Stimulated activated CD8-positive, alpha-beta memory T cell treated with anti-CD3 and anti-CD28 coated beads, Interleukin-15, amount 100 ng/mL, for 4 hours (primary cell): ENCODE measurements at places on chromosomes 16 and 17.

- no peak for DNase-seq
Measured at GRCh38 chr17:68657576-68657975, 56.4 kb upstream of the FAM20A start.

- no peak for DNase-seq
Measured at GRCh38 chr17:29043539-29044145, 701 bp downstream of the PIPOX start.

- DNase-seq, result no peak
Measured at GRCh38 chr16:68031951-68032350, 8.9 kb downstream of the DUS2 start.

DNA sequence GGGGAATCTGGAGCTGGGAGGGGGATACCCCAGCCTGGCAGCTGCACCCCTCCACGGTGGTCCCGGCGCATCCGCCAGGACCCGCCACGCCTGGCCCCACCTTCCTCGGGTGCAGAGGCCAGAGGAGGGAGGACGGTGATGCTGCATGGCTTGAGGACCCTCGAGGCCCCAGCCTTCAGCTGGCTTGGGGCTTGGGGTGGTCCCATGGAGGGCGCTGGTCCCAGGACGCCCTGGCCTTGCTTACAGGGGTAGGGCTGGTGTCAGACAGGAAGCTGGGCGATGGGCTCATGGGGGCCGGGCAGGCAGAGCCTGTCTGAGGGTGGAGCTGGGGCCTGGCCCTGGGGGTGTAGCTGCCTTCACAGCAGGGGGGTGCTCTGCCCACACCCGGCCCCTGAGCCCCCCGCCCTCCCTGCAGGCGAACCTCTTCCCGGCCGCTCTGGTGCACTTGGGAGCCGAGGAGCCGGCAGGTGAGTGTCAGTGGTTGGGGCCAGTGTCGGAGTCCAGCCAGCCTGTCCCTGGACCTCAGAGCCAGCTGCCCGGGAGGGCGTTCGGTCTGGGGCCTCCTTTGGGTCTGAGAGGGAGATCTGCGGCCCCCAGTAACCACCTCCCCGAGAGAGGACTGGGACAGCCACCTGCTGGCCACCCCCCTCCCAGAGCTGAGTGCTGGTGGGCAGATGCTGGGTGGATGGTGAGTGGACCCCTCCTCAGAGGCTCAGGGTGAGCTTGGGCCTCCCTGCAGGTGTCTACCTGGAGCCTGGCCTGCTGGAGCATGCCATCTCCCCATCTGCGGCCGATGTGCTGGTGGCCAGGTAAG lies 6.4 kb downstream of the CENPX start:
- no peak for DNase-seq

GRCh38 chr17:42359133-42359532 lies 29.1 kb downstream of the STAT3 start:
- DNase-seq, result no peak

GRCh38 chr16:10552998-10553491 lies 27.4 kb downstream of the EMP2 start:
- DNase-seq, result peak; percentile 17

DNA sequence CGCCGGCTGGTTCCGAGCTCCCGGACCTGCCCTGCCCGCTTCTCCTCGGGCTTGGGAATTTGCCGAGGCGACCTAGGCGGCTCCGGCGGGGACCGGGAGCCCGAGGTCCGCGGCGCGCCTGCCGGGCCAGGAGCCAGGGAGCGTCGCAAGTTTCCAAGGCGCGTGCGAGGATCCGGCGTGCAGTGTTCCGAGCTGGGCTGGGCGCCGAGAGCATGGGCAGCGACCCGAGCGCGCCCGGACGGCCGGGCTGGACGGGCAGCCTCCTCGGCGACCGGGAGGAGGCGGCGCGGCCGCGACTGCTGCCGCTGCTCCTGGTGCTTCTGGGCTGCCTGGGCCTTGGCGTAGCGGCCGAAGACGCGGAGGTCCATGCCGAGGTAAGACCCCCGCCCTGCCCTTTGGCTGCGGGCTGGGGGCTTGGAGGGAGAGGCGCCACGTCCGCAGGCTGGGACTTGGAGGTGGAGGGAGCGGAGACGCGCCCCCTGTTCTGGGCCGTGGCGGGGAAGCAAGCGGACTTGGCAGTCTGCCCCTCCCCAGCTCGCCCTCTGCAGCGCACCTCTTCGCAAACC lies 668 bp downstream of the MMP15 start:
- DNase-seq, result no peak

DNA sequence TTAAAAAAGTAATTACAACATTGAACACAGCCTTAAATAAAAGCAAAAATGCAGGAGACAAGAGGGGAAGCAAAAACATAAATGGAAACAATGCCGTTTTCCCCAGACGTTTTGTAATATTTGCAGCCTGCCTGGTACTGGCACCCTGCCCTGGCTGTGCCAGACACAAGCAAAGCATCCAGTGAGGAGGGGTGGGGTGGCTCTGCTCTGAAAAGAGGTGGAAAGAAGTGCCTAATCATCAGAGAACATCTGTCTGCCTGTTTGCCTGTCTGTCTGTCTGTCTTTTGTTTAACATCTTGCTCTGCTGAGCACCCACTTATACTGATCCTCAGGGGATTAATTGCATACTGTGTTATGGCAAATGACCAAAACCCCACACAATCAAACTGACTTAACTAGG lies 62.7 kb downstream of the C16orf82 start:
- no peak for DNase-seq

DNA sequence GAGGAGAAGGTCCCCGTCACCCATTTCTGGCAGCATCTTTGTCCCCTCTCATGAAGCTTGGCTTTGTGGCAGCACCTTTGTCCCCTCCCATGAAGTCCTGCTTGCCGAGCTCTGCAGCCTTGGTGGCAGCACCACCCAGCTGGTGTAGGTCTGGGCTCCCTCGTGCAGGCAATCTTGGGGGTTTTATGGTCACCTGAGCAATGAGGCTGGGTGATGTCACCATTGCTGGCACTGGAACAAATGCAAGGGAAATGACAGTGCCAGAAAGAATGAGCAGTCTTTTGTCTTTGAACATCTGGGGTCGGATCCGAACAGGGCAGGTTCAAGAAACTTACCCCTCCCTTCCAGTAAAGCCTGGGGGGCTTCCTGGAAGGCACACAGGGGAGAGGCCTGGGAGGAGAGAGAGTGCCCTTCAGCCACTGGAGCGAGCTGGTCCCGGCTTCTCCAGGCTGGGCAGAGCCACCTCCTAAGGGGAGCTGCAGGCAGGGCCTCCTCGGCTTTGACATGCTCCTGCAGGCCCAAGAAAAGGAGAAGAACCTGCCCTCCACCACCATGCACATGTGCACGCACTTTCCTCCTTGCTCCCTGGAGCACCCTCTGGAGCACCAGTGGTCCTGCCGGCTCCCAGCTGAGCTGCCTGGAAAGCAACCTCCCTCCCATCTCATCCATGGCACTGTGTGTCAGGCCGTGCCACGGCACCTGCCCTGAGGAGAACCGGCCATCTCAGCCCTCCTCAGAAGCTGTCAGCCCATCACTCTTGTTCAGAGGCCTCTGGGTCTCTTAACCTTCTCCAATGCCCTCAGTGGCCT lies 16.0 kb downstream of the BTBD17 start:
- no peak for DNase-seq

DNA sequence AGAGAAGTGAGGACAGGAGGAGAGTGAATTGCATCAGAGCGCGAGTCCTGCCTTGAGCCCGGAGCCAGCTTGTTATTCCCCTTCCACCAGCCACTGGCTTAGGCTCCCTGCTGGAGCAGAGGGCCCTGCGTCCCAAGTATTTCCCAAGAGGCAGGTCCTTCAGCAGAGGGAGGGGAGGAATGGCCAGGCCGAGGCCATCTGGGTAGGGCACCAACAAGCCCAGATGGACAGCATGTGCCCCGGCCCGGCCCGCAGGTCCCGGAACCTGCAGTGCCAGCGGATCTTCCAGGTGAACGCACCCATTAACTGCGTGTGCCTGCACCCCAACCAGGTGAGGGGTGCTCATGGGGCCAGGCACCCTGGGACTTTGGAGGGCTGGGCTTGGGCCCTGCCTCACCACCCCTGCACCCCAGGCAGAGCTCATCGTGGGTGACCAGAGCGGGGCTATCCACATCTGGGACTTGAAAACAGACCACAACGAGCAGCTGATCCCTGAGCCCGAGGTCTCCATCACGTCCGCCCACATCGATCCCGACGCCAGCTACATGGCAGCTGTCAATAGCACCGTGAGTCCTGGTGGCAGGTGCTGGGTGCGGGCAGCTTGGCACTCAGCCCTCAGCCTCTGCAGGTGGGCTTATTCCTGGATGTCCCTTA lies 1.7 kb downstream of the MLST8 start:
- no peak for DNase-seq

DNA sequence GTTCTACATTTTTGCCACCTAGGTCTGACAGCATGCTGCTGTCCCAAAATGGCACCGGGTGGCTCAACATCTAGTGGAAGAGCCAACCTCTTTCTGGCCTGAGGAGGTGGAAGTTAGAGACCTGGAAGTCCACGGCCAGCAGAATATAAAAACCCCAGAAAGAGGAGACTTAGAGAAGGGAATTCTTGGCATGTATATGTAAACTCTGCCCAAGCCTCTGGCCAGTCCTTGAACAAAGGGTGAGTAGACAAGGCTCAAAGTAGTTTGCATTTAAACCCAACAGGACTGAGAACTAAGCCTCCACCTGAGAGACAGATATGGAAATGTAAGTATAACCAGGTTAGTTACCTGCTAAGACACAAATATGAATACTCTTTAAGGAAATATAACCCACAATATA lies 210.3 kb downstream of the GRIN2A start:
- DNase-seq, result no peak

- no peak for DNase-seq
Measured at GRCh38 chr16:84751241-84751640, 51.4 kb downstream of the USP10 start.
